ENCODE measurements at places on chromosomes 4 and X. TPM values are rescaled to one million over a fixed set of nuclear protein-coding genes. Genes with fewer than 3 reads are reported as not detected.

Gene EMCN
- total RNA-seq, result 0.69 TPM

DNA sequence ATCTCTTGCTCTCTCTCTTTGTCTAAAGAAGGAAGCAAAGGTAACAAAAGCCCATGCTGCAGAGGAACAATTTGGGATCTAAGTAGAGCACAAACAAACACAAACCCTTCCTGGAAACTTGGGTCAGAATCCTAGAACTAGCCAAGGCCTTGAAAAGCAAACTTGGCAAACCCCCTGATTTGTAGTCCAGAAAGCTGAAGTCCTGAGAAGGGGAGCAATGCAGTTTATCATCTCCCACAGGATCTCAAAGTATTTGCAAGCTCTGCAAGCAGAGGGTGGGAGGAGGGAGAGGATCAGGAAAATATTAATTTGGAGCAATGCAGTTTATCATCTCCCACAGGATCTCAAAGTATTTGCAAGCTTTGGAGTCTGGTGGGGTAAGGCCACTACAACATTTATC lies 379.5 kb upstream of the FGF13 start:
- no peak for DNase-seq

GRCh38 chr4:6087669-6088341 lies 69.6 kb upstream of the C4orf50 start:
- peak; percentile 5 for DNase-seq

DNA sequence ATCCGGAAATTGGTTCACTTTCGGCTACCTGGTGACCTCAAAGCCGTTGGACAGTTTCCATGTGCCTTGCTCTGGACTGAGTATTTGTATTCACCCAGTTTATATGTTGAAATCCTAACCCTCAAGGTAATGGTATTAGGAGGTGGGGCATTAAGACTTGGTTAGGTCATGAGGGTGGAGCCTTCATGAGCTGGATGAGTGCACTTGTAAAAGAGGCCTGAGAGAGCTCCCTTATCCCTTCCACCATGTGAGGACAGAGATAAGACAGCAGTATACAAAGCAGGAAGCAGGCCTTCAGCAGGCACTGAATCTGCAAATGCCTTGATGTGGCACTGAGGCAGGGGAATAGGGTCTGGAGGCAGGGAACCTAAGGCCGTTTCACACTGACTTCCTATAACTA lies 5.3 kb upstream of the OPHN1 start:
- DNase-seq, result peak; percentile 57

DNA sequence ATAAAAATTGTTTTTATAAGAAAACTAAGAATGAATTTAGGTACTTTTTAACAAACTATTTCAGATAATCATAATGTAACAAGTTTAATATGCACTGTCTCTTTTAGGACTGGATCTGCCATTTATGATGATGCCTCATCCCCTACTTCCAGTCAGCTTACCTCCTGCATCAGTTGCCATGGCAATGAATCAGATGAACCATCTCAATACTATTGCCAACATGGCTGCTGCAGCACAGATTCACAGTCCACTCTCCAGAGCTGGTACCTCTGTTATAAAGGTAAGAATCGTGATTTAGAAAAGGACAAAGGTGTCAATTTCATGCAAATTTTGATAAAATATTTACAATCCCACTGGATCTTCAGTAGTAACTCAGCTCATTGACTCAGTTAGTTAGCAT lies 566.2 kb downstream of the DACH2 start:
- no peak for DNase-seq

GRCh38 chrX:25001808-25002660 lies 13.7 kb downstream of the ARX start:
- no peak for DNase-seq
